Left ventricle myocardium inferior (tissue), 1 donor: ENCODE measurements at places on chromosomes 13 and 19. TPM values are rescaled to one million over a fixed set of nuclear protein-coding genes. Genes with fewer than 3 reads are reported as not detected.
A peak's percentile ranks its signal among the peaks of the same experiment; 100 is the strongest.

CLEC17A gene
- not detected for total RNA-seq

DNA sequence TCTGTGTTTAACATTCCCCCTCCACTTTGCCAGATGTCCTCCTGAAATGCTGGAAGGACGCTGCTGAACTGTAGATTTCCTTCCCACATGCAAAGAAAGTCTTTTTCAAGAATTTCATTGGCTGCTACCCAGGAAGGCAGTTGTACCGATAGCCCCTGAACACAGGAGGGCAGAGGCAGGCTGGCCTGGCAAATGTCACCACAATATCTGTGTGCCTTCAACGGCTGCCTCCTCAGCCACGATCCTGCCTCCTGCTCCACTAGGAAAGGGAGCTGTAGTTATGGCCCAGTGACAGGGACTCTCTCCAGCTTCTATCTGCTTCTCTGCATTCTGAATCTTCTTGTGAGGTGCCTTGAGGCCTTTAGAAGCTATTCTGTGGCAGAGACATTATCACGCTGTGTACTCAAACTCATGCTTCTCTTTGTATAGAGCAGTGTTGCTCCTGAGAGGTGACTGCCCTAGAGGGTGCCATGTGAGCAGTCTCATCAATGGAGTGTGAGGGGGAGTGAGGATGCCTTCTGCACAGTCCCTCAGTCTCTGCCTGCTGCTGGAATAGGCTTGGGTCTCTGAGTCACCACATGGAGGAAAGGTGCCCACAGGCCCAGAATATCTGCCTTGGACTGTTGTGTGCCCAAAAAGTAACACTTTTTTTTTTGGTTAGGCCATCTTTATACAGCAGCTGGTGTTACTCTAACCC is 279.8 kb downstream of the DNAJC15 start:
- H3K36me3 ChIP-seq = no peaks in the 10 kb centered on the region
- H3K4me3 ChIP-seq = no peak overlapping the region
- peak; percentile 54 for DNase-seq
- H3K27me3 ChIP-seq = no peaks in the 10 kb centered on the region

DNA sequence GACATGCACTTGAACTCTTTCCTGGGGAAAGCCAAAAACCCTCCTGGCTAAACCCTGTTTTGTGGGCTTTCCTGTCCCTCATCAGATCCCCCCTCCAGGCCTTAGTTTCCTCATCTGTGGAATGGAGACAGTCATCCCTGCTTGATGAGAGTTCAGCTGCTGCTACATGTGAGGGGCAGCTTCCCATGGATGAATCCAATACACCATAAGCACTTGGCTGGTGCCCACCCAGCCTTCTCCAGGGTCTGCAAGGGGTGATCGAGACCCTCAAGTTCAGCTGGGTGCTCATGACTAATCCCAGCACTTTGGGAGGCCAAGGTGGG is 21.6 kb downstream of the IL12RB1 start:
- DNase-seq = no peak
- peaks cover 50% of the 10 kb centered on the region for H3K27me3 ChIP-seq

- no peak overlapping the region for H3K4me3 ChIP-seq
- H3K4me1 ChIP-seq = peaks cover 72% of the 10 kb centered on the region
- peak overlapping the region; percentile 86 for H3K27ac ChIP-seq
- H3K36me3 ChIP-seq = no peaks in the 10 kb centered on the region
Measured at GRCh38 chr19:45955905-45956608, 17.6 kb downstream of the NOVA2 start.

DNA sequence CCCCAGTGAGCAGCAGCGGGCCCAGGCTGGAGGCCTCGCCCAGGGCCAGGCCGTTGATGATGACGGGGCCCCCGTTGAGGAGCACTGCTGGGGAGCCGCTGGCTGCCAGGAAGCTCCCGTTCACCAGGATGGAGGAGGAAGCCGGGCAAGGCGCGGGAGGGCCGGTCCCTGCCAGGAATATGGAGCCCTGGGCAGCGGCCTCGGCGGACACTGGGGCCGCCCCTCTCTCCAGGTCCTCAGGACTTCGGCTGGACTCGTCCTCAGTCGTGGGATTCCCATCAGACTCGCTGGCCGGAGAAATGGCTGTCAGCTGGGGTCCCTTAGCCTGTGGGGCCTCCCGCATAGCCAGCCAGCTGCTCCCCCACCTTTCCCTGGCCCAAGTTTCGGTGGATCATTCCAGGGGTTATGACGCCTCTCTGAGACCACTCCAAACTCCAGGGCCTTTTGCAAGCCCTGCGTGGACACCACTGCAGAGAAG is 2.1 kb downstream of the SIX5 start:
- no peaks in the 10 kb centered on the region for H3K27me3 ChIP-seq
- peaks cover 73% of the 10 kb centered on the region for H3K4me1 ChIP-seq
- peaks cover 3% of the 10 kb centered on the region for H3K36me3 ChIP-seq
- no peak for DNase-seq
- peak overlapping the region; percentile 93 for H3K27ac ChIP-seq

- peaks cover 34% of the 10 kb centered on the region for H3K4me1 ChIP-seq
- H3K36me3 ChIP-seq = peaks cover 6% of the 10 kb centered on the region
- H3K27ac ChIP-seq = peak overlapping the region; percentile 90
Measured at GRCh38 chr19:55493052-55493644, 4.9 kb downstream of the SSC5D start.

PARP4 gene
- 23.6 TPM for total RNA-seq

ANGPTL4 gene
- 8.4 TPM for total RNA-seq

DNA sequence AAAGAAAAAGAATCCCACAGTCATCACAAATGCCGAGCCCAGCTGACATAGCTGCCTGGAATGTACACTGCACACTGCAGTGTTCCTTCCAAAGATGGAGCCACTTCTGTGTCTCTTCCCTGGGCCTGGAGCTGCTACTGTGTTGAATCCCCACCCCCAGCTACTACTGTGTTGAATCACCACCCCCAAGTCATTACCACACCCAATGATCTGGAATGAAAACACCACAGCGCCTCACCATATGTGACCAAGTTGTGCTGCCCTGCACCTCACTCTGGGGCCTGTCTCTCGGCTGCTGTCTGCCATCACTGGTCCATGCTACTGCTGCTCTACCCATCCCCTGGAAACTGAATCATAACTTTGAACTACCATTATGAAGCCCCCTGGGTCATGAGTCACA is 861.2 kb downstream of the UQCRFS1 start:
- no peak overlapping the region for H3K27ac ChIP-seq
- no peaks in the 10 kb centered on the region for H3K27me3 ChIP-seq
- H3K36me3 ChIP-seq = no peaks in the 10 kb centered on the region

DNA sequence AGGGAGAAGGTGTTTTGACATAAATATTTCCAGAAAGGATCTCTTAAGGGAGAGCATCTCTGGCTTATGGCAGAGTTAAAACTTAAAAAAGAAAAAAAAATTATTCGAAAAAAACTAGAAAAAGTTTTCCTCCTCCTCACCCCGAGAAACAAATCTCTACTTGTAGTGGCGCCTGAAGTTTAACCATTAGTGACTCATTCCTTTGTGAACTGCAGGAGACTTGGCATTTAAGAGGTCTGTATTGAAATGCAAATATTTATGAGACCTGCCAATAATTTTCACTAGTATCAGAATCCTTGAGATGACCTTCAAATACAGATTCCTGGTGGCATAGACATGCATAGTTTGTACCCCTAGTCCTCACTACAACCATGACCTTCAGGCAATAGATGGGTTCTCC is 64.9 kb upstream of the MED4 start:
- no peaks in the 10 kb centered on the region for H3K36me3 ChIP-seq
- DNase-seq = no peak
- H3K4me3 ChIP-seq = no peak overlapping the region
- H3K27ac ChIP-seq = peak overlapping the region; percentile 78
- no peaks in the 10 kb centered on the region for H3K27me3 ChIP-seq

SEMA6B gene
- 7.2 TPM for total RNA-seq

- no peaks in the 10 kb centered on the region for H3K4me1 ChIP-seq
- H3K27me3 ChIP-seq = no peaks in the 10 kb centered on the region
- no peak overlapping the region for H3K27ac ChIP-seq
- DNase-seq = no peak
- H3K36me3 ChIP-seq = no peaks in the 10 kb centered on the region
Measured at GRCh38 chr13:104098421-104098820, 1032.2 kb upstream of the SLC10A2 start.

- H3K36me3 ChIP-seq = no peaks in the 10 kb centered on the region
- H3K27me3 ChIP-seq = no peaks in the 10 kb centered on the region
- no peak overlapping the region for H3K4me3 ChIP-seq
- no peaks in the 10 kb centered on the region for H3K4me1 ChIP-seq
- no peak for DNase-seq
- H3K27ac ChIP-seq = no peak overlapping the region
Measured at GRCh38 chr13:81304121-81304659, 963.3 kb upstream of the SPRY2 start.

PSG2 gene
- not detected for total RNA-seq

PEX11G gene
- 1.2 TPM for total RNA-seq

DNA sequence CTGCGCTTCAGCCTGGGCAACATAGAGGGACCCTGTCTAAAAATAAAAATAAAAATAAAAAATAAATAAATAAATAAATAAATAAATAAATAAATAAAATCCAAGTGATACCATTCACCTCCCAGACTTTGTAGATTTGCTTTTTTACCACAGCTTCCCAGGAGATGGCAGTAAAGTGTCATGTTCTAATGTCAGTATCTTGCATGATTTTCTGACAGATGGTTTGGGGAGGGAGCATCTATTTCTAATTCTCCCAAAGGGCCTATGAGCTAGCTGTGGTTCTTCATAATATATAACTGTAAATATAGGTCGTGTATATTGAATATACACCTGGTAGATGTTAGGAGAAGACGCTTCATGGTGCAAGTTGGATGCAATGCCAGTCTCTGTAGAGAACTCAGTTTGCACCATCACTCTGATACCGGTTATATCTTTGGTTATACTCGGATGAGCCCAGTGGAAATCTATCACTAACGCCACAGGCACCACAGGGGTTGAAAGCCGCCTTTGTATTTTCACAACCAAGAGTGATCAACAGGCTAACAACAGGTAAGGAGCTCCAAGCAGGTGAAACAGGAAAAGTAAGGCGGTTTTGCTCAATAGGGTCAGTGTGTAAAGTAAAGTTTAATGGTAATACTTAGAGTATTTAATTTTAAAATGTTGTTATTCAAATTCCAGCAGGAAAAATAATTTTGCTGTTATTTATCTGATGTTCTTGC is 13.9 kb downstream of the APLP1 start:
- peaks cover 11% of the 10 kb centered on the region for H3K27me3 ChIP-seq
- no peak overlapping the region for H3K4me3 ChIP-seq
- DNase-seq = no peak

DNA sequence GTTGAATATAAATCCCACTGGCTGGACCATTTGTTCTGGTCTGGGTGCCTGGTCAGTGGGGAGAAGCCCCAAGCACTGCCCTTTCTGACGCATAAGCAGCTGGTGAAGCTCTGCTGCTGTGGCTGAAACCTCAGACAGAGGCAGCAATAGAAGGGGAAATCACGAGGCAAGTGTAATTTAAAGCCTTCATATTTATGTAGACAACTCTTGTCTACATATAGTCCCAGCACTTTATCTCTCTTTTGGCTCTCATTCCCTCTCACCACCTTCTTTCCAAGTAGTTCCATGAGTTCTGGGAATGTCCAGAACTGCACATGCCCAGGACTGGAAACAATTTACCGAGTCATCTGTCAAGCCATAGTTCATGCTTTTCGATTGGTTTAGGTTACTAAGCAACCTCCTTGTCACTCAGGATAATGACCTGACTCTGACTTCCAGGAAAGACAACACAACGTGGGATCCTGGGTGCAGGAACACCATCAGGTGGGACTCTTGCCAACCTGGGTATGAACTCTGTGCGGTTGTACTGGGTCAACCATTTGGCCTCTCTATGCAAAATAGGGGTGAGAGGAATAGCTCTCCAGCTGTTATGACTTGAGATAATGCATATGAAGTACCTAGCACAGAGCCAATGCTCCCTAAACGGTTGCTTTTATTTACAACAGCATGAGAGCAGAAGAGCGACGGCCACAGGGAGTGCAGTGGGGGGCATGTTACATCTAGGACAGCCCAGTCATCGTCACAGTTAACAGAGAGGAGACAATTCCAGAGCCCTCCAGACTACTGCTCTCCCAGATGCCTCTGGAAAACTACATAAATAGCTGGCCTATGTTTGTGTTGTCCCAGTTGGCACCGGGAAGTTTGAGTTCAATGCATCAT is 321.9 kb downstream of the FOXO1 start:
- H3K4me3 ChIP-seq = no peak overlapping the region
- no peaks in the 10 kb centered on the region for H3K27me3 ChIP-seq
- H3K4me1 ChIP-seq = peaks cover 27% of the 10 kb centered on the region
- H3K27ac ChIP-seq = peak overlapping the region; percentile 41
- DNase-seq = no peak

- H3K4me3 ChIP-seq = no peak overlapping the region
- H3K4me1 ChIP-seq = no peaks in the 10 kb centered on the region
- no peaks in the 10 kb centered on the region for H3K36me3 ChIP-seq
- H3K27me3 ChIP-seq = peaks cover 28% of the 10 kb centered on the region
Measured at GRCh38 chr13:46154136-46154801, 27.7 kb downstream of the LCP1 start.

PSG6 gene
- total RNA-seq = not detected

NDUFB7 gene
- 501 TPM for total RNA-seq

DNA sequence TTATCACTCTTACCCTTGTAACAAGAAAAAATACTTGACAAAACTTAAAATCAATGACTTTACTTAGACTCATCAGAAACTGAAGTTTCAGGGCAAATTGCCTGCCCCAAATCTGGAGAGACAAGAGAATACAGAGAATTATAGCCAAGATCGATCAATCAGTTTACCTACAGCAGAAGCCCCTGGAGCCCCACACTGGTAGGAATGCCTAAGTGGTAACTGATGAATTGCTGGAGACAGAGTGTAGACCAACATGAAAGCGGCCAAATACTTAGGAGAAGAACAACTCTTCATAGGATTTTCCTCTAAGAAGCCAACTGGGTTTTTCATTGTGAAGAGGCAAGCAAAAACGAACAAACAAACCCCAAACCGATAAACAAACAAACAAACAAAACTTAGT is 1430.0 kb downstream of the EFNB2 start:
- no peaks in the 10 kb centered on the region for H3K4me1 ChIP-seq
- no peaks in the 10 kb centered on the region for H3K36me3 ChIP-seq
- no peak for DNase-seq
- no peak overlapping the region for H3K4me3 ChIP-seq
- H3K27ac ChIP-seq = no peak overlapping the region

DNA sequence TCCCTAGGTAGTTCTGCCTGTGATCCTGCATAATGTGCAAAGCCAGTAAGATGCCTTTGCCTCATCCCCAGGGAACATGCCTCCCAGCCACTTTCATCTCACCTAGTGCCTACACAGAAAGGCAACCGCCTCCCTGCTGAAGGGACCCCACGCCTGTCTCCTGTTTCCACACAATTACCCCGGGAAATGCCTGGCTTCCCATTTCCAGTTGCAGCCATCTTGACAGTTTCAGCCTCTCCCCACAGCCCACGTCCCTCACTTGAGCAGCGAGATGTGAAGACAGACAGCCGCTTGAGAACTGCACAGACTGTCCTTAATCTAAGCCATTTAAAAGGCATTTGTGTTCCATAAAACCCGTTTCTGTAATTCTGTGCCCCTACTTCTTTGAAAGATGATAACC is 4.7 kb upstream of the UQCRFS1 start:
- no peak overlapping the region for H3K27ac ChIP-seq
- H3K27me3 ChIP-seq = peaks cover 39% of the 10 kb centered on the region
- H3K4me1 ChIP-seq = peaks cover 9% of the 10 kb centered on the region
- no peaks in the 10 kb centered on the region for H3K36me3 ChIP-seq
